GOT3 (cell line): ENCODE measurements at places on chromosomes 5 and 9.

- DNase-seq, result no peak
Observed at GRCh38 chr9:124120272-124120671, 108.7 kb downstream of the LHX2 start.

DNA sequence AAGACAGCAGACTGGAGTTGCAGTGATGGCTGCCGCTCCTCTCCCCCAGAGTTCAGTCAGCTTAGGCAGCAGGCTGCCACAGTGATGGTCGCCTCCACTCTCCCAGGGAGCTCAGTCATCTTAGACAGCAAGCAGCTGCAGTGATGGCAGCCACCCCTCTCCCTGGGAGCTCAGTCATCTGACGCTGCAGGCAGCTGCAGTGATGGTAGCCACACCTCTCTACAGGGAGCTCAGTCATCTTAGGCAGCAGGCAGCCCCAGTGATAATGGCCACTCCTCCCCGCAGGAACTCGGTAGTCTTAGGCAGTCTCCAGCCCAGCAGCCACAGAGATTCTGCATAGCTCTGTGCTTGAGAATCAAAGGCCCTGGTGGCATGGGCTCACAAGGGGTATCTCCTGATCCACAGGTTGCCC is 582.7 kb downstream of the DTWD2 start:
- no peak for DNase-seq

- DNase-seq, result no peak
Observed at GRCh38 chr5:140677947-140678346, 4.6 kb upstream of the DND1 start.

DNA sequence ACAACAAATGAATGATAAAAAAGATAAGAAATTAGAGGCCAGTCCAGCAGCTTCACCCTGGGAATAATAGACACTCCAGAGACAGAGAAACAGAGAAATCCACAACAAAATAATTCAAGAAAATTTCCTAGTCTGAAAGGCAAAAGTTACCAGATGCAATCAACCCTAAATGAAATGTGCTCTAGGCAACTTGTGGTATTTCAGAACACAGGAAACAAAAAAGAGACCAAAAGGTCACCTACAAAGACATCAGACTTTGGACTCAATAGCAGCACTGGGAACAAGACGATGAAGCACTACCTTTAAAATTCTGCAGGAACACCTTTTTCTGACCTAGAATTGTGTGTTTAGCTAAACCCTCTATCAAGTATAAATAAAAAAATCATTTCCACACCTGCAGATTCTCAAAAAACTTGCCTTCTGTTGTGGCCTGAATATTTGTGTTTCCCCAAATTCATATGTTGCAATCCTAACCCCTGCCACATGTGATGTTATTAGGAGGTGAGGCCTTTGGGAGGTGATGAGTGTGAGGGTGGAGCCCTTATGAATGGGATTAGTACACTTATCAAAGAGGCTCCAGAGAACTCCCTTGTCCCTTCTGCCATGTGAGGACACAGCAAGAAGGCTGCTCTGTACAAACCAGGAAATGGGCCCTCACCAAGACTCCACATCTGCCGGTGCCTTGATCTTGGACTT is 5.9 kb upstream of the MAPK9 start:
- no peak for DNase-seq

DNA sequence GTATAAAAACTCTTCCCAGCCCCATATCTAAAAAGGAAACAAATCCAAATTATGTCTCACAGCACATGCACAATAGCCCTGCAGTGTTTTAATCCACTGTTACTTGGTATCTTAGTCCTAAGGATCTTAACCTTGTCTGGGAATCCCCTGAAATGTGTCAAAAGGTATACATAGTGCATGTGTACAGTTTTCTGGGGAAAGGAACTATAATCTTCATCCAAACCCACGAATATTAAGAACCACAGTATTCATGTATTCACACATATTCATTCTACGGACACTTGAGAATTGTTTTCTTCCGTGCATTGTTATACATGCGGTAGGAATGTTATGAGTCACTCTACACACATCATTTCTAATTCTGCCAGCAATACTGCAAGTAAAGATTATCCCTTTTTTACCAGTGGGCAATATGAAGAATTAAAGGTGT is 47.8 kb upstream of the SNX2 start:
- DNase-seq, result no peak
